ENCODE measurements at places on chromosomes 12 and 14.

GRCh38 chr12:9331218-9331626 is 123.0 kb upstream of the PZP start:
- peak; percentile 83 for DNase-seq

GRCh38 chr12:98752726-98753125 is 107.6 kb downstream of the APAF1 start:
- DNase-seq, result no peak

GRCh38 chr14:103138301-103139131 is 15.3 kb downstream of the TNFAIP2 start:
- no peak for DNase-seq

DNA sequence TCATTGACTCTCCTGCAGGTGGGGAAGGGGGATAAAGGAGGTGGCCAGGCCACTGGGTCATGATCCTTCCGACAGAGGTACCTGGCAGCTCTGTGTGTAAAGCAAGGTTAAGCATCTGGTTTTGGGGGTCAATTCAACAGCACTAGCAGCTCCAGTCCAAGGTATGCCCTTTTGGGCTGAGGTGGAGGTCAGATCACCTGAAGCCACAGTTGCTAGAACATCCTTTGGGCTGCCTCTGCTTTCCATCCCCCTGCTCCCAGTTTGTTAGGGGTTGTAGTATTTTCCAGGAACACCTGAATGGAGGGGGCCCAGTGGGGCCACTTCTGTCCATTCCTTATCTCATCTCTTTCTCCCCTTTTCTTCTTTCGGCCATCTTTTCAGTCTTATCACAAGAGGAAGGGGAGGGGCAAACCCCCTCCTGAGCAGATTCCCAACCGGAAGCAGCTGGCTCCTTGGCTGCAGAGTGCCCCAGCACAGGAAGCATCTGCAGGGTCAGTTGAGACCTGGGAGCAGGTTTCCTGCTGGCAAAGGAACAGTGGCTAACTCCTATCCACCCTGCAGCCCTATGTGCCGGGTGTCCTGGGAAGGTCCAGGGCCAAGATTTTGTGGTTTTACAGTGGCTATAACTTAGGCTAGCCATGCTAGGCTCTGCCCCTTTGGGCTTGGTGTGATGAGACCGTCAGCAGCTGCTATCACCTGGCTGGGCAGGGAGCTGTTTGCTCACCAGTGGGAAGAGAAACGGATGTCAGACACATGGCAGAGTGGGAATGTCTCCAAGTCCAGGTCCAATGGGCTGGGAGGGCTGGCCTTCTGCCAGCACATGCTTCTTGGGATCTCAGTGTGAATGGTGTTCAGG is 40.2 kb downstream of the SH2B3 start:
- no peak for DNase-seq

DNA sequence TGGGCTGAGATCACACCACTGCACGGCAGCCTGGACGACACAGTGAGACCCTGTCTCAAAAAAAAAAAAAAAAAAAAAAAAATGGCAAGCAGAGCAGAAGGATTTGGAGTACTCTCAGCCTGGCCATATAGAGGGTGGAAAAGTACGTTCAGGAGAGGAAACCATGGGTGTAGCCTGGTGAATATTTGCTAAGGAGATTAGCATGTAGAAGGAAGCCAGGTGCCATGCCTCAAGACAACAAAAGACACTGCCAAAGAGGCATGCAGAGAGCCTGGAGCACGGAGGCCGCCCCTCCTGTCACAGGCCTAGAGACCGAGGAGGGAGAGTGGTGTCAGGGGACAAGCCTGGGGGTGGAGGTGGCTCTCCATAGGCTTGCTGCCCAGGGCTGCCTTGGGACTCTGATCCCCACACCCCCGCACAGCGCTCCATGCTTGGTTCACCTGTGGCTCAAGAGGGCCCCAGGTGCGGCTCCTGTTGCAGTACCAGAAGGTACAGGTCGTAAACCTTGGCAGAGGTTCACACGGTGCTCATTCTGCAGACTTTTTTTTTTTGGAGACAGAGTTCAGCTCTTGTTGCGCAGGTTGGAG is 27.9 kb upstream of the DEGS2 start:
- DNase-seq, result no peak

GRCh38 chr12:8018666-8019581 is 13.6 kb upstream of the FOXJ2 start:
- DNase-seq, result no peak

GRCh38 chr12:84857525-84858208 is 54.9 kb downstream of the SLC6A15 start:
- no peak for DNase-seq

DNA sequence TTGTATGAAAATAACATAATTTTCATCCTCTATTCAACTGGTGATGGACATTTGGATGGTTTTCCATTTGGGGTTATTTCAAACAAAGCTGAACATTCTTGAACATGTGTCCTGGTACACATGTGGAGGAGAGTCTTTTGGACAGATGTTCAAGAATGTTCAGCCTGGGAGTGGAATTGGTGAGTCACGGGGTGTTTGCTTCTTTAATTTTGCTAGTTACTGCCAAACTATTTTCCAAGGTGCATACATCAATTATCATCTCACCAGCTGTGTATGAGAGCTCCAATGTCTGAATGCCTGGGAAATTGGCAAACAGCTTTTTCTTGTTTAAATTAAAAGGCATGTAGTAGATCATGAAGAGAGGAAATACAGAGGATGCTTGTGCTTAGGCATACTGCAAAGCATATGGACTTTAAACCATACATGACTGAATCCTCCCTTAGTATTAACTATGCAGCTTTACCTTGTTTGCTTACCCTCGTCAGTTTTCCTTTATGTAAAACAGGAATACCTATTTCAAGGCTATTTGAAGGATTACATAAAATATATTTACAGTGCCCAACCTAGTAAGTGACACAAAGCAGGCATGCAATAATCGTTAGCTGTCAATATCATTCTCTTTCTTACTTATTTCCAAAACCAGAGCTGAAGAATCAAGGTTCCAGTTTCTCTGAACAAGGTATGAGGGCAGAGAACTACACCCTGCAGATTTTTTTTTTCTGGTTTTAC is 152.1 kb downstream of the ITPR2 start:
- no peak for DNase-seq

- DNase-seq, result no peak
These were observed 15.0 kb downstream of the ZFYVE21 start for GRCh38 chr14:103730490-103731035.

DNA sequence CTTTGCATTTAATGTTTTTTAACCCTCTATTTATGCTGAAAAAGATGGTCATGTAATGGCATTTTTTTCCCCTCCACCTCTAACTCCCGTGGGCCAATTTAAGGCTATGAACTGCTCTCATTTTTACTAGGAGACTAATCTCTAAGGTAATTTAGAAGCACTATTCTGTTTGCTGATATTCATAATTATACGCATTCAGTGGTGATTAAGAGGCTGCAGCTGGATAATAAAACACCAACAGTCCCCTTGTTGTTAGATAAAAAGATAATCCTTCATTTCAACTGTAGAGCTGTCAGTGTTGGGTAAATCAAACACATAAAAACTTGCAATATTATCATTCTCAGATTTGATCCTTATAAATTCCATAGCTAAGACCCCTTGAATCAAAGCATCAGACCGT is 8.9 kb downstream of the MYO1H start:
- DNase-seq, result no peak

DNA sequence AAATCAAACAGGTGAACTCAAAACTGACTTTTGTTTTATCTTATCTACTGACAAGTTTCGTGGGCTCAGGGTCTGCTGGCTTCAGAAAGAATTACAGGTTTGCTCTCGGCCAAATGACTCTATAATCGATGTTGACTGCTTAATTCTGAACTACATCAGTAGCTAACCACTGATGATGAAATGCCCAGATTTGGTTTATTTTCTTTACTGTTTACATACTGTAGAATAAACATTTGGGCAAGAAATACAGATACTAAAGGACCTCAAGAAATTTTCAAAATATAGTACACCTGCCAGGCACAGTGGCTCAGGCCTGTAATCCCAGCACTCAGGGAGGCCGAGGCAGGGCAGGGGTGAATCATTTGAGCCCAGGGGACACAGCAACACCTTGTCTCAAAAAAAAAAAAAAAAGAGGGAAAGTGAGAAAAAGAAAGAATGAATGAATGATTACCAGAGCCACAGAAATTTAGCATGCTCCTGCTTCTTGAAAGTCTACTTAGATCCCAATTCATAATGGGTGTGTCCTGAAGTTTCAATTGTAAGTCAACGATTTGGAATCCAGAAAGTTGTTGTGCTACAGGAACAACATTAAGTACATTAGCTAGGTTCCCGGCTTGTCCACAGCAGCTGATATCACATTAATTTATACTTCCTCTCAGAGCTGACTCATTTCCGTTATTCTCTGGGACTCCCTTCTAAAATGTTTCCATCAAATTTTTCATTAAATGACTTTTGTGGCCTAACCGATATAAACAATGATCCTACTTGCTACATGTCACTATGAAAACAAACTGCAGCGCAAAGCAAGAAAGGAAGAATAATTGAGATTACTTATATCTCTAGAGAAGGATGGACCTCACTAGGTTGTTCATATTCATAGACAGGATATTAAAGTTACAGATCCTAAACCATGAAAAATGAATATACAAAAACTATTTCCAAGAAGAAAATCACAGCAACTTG is 134.3 kb downstream of the MED13L start:
- no peak for DNase-seq

- no peak for DNase-seq
These were observed 21.3 kb downstream of the BCL11B start for GRCh38 chr14:99250636-99251208.

DNA sequence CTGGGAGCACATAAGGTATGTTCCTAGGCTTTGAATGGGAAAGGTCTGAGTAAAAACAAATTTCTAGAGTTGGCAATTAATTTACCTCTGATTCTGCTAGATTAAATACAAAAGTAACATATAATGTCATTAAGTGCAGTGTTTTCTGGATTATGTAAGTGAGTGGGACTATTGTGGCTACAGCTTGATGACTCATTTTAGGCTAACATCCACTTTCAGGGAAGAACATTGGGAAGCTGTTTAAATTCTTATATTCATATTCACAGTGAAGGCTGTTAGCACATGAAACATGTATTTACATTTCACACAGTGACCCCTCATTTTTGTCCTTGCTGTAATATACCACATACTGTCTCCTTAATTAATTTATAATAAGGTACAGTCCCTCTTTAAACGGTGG is 13.2 kb upstream of the BMAL2 start:
- DNase-seq, result no peak

DNA sequence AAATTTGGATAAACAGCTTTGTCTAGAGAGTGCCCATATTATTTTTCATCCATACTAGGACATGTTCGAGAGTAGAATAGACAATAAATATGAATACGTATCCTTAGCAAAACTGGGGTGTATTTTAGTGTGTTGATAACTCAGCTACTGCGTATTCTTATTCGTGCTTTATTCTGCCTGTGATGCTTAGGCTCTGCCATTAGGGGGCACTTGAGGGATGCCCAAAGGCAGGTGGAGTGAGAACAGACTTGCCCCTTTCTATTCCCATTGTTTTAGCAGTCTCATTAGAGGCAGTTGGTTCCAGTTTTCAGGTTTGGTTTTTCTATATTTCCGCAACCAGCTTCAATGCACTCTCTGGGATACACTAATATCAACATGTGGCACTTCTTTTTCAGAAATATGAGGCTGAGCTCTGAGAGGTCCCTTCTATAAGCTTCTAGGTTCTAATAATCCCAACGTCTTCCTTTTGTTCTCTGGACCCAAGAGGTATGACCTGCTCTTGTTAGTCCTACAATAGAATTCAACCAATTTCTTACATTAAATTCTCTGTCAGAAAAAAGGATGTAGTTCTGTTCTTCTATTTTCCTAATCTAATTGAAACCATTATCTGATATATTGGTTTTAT is 985.7 kb upstream of the FBXO33 start:
- DNase-seq, result no peak

- no peak for DNase-seq
These were observed 139.3 kb upstream of the PZP start for GRCh38 chr12:9347328-9348127.

DNA sequence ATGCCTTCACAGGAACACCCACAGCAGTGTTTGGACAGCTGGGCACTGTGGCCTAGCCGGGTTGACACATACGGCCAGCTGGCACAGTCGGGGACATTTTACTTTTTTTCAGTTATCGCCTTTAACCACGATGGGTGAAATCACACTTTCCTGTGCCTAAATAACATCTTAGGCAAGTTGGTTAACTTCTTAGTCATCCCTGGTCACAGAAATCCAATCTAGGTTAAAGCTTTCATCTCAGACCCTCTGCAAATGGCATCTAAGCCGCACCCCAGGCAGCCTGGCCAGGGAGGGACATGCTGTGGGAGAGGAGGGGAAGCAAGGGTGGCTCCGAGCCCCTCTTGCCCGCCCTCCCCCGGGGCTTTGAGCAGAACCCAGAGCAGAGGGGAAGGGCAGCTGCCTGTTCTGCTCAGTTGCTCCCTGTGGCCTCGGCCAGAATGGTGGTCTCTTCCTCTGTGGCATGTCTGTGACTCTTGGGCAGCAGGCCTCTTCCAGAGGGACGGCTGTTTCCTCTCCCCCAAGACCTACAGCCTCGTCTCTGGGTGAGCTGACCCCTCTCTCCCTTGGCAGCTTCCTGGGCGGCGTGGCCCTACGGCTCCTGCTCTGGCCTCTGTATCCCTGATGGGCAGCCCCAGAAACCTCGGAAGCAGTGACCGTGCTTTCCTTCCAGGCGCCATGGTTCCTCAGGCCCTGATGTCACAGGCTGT is 85.4 kb upstream of the DYNC1H1 start:
- no peak for DNase-seq

GRCh38 chr14:70005281-70005805 is 126.1 kb downstream of the SMOC1 start:
- no peak for DNase-seq

DNA sequence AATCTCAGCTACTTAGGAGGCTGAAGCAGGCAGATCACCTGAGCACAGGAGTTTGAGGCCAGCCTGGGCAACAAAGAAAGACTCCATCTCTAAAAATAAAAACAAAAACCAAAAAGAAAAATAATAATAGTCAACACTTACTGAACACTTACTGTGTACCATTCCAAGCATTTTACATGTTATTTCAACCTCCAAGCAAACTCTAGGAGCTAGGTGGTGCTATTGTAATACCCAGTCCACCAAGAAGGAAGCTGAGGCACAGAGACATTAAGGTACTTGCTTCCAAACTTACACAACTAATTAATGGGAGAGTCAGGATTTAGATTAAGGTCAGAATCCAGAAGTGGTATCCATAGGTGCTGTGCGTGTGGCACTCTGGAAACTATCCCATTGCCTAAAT is 13.7 kb upstream of the OR6J1 start:
- no peak for DNase-seq

DNA sequence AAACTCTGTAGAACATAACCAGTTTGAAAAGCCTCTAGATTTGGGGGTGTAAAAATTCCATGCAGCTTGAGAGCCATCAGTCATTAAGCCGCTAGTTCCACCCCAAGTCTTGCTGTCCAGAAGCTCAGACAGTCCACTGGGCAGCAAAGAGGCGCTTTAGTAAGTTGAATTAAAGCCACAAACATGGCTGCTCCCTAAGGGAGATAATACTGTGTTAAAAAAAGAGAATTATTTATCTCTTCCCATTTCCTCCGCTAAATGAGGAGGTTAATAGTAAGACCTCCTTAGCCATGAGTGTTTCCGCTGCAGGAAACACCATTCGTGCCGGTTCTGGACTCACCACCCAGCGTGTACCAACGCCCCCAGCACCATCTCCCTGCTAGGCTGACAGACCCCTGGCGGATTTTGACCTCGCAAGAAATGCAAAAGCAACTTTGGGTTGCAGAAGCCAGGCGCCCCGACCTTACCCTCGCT is 536 bp downstream of the TM7SF3 start:
- peak; percentile 85 for DNase-seq

- DNase-seq, result no peak
These were observed 113.8 kb upstream of the C14orf180 start for GRCh38 chr14:104465482-104466390.

- no peak for DNase-seq
These were observed 147.6 kb downstream of the RIMBP2 start for GRCh38 chr12:130568501-130568900.

- DNase-seq, result no peak
These were observed 232.1 kb upstream of the TBX3 start for GRCh38 chr12:114916124-114916523.

Measured in posterior cingulate gyrus (tissue), 11 donors.